Calu3 (cell line): ENCODE measurements at places on chromosomes 13 and 19. TPM values are rescaled to one million over a fixed set of nuclear protein-coding genes. Genes with fewer than 3 reads are reported as not detected.

Gene CNFN
- total RNA-seq: 1.6 TPM in 2 replicates

Gene HRC
- total RNA-seq: not detected in 2 replicates

Gene IGSF23
- not detected in 2 replicates for total RNA-seq

- no peaks in the 10 kb centered on the region for H3K4me1 ChIP-seq
- no peak overlapping the region for H3K4me3 ChIP-seq
- no peaks in the 10 kb centered on the region for H3K36me3 ChIP-seq
- H3K27me3 ChIP-seq: no peaks in the 10 kb centered on the region
- no peak overlapping the region for H3K27ac ChIP-seq
Measured at GRCh38 chr13:32125751-32126150, 94.2 kb downstream of the FRY start.

DNA sequence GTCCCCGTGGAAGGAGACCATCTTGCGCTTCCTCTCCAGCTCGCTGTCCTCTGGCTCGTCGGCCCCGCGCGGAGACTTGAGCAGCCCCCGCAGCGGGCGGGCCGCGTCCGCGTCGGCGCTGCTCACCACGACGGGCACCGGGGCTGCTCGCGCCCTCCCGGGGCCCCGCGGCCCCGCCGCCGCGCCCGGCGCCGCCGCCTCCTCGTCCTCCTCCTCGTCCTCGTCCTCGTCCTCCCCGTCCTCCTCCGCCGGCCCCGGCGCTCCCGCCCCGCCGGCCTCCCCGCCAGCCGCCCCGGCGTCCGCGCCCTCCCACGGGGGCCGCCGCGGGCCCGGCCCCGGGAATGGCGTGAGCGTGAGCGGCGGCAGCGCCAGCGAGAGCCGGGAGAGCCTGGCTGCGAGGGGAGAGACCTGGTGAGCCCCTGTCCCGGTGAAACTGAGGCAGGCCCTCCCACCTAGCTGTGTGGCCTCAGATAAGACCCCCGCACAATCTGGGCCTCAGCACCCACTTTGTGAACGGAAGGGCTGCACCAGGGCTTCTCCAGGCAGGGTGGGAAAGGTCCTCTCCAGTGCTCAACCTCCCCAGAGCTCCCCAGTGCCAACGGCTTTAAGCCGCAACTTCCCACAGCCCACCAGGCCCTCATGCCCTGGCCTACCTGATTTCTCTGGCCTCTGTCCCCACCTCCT lies 17.8 kb downstream of the LMTK3 start:
- no peak for DNase-seq
- peaks cover 50% of the 10 kb centered on the region for H3K36me3 ChIP-seq
- peaks cover 83% of the 10 kb centered on the region for H3K27me3 ChIP-seq

DNA sequence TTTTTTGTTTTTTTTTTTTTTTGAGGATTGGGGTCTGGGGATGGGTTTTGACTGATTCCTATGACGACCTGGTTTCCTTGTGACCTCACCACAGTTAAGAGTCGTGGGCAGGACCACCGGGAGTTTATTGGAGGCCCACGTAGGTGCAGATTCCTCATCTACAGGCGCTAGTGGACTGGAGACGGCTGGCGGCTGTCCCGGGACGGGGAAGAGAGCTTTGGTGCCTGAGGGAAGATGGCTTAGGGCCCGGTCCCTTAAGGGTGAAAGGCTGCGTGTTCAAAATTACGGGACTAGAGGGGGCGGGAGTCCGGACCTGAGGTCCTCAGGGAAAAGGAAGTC lies 682 bp upstream of the TEAD2 start:
- H3K27ac ChIP-seq: no peak overlapping the region
- no peaks in the 10 kb centered on the region for H3K36me3 ChIP-seq
- no peak for DNase-seq
- no peak overlapping the region for H3K4me3 ChIP-seq
- H3K4me1 ChIP-seq: peaks cover 12% of the 10 kb centered on the region

GRCh38 chr13:59513686-59514085 lies 650.0 kb downstream of the DIAPH3 start:
- no peaks in the 10 kb centered on the region for H3K4me1 ChIP-seq
- H3K27ac ChIP-seq: no peak overlapping the region
- no peak for DNase-seq
- H3K36me3 ChIP-seq: no peaks in the 10 kb centered on the region

DNA sequence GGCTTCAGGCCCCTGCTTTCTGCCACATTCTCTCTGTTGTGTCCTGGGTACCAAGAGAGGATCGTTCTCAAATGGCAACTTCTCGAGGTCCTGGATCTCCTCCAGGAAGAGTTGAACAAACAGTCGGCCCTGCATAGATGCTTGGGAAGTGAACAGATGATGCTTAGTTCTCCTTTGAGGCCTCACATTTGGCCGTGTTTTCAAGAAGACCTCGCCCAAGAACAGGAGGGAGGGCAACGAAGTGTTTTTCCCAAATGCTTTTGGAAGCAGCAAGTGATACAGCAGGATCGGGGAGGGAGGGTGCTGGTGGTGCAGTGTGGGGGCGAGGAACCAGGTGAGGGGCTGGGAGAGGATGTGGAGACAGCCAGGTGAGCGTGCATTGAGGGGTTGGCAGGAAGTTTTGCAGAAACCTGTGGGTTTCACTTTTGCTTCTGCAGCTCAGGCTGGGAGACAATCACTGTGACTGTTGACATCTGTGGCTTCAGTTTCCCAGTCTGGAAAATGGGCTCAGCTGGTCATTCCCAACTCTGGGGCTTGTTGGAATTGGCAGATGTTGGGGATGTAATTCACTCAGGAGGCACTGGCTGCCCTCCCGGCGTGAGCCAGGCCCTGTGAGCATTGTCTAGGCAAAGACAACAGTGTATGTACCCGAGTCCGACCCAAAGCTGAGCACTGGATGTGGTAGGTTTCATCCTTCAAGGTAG lies 21.6 kb downstream of the MAST3 start:
- H3K36me3 ChIP-seq: peaks cover 17% of the 10 kb centered on the region
- peak overlapping the region; percentile 90 for H3K4me3 ChIP-seq
- H3K27ac ChIP-seq: no peak overlapping the region
- peaks cover 13% of the 10 kb centered on the region for H3K4me1 ChIP-seq

Gene RFPL4A
- not detected in 2 replicates for total RNA-seq

- H3K4me3 ChIP-seq: no peak overlapping the region
- DNase-seq: no peak
- H3K27ac ChIP-seq: no peak overlapping the region
Measured at GRCh38 chr19:31316201-31316951, 32.9 kb downstream of the TSHZ3 start.

GRCh38 chr19:17379221-17379631 lies 2.1 kb upstream of the PLVAP start:
- no peak for DNase-seq
- no peaks in the 10 kb centered on the region for H3K36me3 ChIP-seq
- no peaks in the 10 kb centered on the region for H3K4me1 ChIP-seq
- H3K27ac ChIP-seq: no peak overlapping the region
- H3K4me3 ChIP-seq: no peak overlapping the region

DNA sequence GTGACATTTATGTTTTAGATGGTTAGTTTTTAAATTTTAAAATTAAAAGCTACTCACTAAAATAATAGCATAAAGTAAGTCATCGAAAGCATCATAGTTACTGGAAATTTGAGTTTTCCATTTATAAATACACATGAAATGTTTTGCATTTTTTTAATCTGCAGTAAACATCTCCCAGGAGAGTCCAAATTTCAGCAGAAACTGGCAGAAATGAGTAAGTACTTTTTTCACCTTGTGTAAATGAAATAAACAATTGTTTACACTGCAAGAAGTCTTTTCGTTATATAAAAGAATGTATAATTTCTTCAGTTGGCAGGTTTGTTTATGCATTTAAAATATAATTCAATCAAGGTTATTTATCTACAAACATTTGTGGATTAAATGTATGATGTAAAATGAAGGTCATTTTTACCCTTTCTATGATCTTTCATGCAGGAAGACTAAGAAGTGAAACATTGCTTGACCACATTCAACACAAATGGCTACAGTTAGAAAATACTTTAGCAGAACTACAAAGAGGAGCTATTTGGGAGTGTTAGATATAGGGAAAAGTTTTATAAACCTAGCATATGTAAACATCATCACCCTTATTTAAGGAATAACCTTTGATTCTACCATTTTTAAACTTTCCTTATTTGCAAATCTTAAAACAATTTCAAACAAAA lies 55.6 kb downstream of the RCBTB2 start:
- no peak overlapping the region for H3K27ac ChIP-seq
- H3K36me3 ChIP-seq: peaks cover 7% of the 10 kb centered on the region
- no peaks in the 10 kb centered on the region for H3K27me3 ChIP-seq
- no peaks in the 10 kb centered on the region for H3K4me1 ChIP-seq
- DNase-seq: no peak

- DNase-seq: no peak
- peaks cover 16% of the 10 kb centered on the region for H3K4me1 ChIP-seq
- peaks cover 23% of the 10 kb centered on the region for H3K27me3 ChIP-seq
Measured at GRCh38 chr19:49160450-49161189, 3.0 kb downstream of the TRPM4 start.

DNA sequence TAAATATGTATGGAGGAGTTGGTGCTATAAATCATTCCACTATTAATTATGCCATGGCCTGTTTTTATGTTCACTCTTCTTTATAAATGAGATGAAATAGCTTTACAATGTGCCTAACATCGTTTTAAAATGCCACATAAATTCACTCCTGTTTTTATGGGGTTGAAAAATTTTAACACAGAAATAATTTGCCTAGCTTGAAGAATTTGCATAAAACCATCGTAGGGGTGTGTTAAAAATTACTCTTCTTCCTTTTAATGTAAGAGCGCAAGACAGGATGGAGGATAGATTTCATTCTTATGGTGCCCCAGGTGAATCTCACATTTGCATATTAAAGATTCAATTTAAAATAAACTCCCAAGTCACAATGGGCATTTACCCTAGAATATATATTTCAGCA lies 447.8 kb downstream of the OXGR1 start:
- DNase-seq: no peak
- H3K36me3 ChIP-seq: no peaks in the 10 kb centered on the region
- no peaks in the 10 kb centered on the region for H3K27me3 ChIP-seq

GRCh38 chr19:1088416-1089010 lies 6.7 kb downstream of the POLR2E start:
- no peak overlapping the region for H3K27ac ChIP-seq
- H3K27me3 ChIP-seq: no peaks in the 10 kb centered on the region

GRCh38 chr19:927780-928401 lies 2.1 kb downstream of the ARID3A start:
- H3K4me3 ChIP-seq: no peak overlapping the region
- H3K4me1 ChIP-seq: no peaks in the 10 kb centered on the region
- H3K36me3 ChIP-seq: peaks cover 12% of the 10 kb centered on the region
- peaks cover 8% of the 10 kb centered on the region for H3K27me3 ChIP-seq
- no peak overlapping the region for H3K27ac ChIP-seq

Gene LYPD5
- total RNA-seq: 5.0 and 6.4 TPM in 2 replicates

- H3K4me1 ChIP-seq: no peaks in the 10 kb centered on the region
- H3K27ac ChIP-seq: no peak overlapping the region
Measured at GRCh38 chr13:93338030-93338429, 111.4 kb downstream of the GPC6 start.

Gene EPS8L1
- total RNA-seq: 97.3 and 147 TPM in 2 replicates
